ENCODE measurements at places on chromosomes 6 and 20. TPM values are rescaled to one million over a fixed set of nuclear protein-coding genes. Genes with fewer than 3 reads are reported as not detected.

- DNase-seq: no peak
Observed at GRCh38 chr20:288956-289692, 1.4 kb downstream of the C20orf96 start.

GRCh38 chr20:752291-752690, 16.0 kb downstream of the SLC52A3 start:
- DNase-seq: no peak

DNA sequence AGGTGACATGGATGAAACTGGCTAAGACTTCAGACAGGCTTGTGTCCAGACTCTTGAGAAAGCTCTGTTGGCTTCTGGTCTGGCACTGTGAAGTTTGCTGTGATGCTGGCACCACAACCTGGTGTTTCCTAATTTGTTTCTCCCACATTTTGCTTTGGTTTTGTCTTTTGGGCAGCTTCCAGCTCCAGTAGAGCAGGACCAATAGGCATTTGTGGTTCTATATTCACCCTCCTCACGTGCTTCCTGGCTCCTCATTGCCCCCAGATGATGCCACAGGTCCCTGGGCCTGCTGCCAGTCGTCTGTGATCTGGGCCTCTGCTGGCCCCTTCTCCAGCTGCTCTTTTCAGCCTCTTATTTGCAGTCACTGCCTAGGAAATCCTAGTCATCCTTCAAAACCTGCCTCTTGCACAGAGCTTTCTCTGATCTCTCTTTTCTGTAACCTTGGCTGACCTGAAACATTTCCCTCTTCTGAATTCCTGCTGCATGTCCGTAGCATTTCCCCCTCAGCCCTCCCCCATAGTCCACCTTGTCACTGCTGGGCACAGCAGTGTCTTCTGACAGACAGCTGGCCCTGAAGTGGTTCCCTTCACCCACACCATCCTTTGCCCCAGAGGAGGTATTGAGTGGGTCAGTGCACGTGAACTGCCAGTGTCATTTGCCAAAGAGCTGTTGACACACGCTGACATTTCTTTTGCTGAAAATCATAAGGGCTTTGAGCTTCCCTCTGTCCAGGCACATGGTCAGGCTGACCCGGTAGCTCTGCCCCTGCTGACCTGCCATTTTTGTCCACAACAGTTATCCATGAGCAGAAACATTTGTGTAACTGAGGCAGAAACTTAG, 63.0 kb downstream of the PTPN1 start:
- no peak for DNase-seq

DNA sequence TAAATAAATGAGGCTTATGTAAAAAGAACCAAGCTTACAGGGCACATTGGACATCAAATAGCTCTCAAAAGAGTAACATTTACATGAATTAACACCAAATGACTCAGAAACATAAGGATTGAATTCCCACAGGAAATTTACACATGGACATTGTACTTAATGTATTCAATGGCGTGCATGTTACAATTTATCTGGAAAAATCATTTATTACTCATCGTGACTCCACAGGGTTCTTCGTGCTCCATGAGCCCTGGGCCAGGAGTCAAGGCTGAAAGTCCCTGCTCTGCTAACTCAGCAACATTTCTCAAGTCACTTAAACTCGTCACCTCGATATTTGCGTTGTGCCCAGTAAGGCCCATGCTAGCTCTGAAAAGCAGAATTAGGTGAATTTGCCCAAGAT, 158.5 kb downstream of the PHACTR1 start:
- no peak for DNase-seq

- no peak for DNase-seq
Observed at GRCh38 chr6:150201772-150202329, 59.0 kb downstream of the PPP1R14C start.

- no peak for DNase-seq
Observed at GRCh38 chr20:33164763-33165095, 3.2 kb upstream of the BPIFA2 start.

GRCh38 chr20:44552050-44552449, 30.2 kb upstream of the SERINC3 start:
- no peak for DNase-seq

DNA sequence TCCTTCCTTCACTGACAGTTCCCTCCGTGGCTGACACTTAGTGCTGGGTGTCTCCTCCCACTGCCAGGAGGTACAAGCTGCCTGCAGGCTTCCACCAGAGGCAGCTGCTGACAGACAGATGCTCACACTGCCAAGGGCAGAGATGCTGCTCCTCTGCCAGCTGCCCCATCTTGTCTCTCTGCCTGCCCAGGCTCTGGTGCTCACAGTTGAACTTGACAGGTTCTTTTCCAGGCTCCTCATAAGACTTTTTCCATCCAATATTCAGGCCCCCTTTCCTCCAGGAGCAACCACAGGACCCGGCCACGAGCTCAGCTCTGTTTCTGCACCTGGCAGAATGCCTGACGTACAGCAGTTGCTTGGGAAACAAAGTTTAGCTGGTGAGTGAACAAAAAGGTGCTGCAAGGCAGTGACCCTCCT, 79.8 kb downstream of the PSMB1 start:
- no peak for DNase-seq

DNA sequence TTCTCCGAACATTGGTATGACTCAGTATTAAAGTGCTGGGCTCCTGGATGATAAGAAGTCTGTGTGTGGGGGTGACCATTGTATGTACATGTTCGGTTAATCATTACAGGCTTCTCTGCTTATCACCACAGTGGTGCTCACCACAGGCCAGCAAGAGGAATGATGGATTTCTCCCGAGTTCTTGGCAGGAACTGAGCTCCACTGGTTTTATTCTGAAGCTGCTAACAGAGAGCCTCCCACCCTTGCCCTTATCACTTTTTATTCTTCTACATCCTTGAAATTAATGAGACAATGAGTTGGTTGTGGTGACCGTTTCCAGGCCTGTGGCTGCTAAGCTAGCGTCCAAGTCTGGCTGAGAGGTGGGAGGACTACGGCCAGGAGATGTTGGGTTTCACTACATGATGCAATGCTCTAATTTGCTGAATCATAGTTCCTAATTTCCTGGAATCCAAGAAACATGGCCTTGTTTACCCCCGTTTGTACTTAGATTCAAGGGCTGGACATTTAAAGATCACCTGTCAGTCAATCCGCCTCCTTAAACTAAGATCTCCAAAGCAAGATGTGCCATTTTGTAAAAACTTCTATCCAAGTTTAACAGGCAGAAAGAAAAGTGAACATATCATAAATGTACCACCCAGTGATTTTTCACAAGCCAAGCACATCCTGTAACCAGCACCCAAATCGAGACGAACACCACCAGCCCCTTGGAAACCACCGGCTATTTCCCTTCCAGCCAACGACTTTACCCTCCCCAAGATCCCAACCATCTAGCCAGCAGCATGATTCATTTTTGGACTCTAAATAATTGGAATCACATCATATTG, 172.5 kb downstream of the FOXA2 start:
- peak; percentile 57 for DNase-seq

DNA sequence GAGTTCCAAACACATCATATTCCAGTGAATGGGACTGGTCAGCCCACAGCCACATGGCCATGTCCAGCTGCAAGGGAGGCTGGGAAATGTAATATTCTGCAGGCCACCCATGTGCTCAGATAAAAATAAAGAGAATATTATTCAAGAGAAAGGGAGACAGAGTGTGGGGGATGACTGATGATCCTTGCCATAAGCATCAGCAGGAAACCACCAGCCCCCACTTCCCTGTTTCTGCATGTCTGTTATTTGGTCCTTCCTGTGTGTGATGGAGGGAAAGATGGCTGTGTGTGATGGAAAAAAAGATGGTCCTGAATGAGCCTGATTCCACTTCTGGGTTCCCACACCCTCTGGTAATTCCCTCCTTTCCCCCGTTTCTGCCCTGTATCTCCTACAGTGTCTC, 13.1 kb upstream of the RSPO4 start:
- DNase-seq: no peak

DNA sequence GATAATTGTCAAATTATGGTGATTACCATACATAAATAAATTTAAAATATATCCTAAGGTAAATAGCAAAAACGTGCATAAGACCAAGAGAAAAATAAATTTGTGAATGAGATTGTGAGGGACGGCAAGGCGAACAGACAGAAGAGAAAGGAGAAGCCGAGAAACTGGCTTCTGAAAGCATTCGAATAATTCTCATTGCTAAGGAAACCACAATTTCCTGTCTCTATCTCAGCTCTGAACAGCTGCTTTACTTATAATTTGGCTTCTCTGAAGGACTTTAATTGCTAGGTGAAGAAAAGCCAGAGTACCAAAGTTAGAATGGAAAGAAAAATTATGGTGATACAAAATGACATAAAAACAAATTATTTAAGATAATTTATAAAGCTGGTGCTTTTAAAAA, 79.0 kb upstream of the RGS17 start:
- DNase-seq: no peak

GRCh38 chr6:41193171-41193734, 7.7 kb downstream of the TREML2 start:
- DNase-seq: no peak

TMC2 gene
- not detected for total RNA-seq

ZDHHC14 gene
- total RNA-seq: 14.2 TPM

Measured in uterus (tissue), 4 donors.